ENCODE measurements at places on chromosomes 3 and 15.

DNA sequence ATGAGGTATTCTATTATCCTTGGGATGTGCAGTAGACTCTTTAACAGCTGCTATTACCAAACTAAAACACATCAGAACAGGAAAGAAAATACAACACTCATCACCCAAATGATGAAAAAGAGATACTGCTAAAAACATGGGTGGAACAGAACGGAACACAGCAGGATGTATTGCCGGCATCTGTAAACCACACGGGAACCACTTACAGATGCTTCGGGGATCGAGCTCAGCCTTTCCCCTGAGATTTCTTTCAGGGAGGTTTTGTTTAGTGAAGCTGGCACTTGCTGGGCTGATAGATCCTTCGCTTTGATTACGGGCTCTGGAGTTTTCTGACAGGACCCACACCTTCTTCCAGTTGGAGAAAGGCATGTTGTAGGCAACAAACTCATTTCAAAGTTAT is 182.3 kb upstream of the FAM3D start:
- DNase-seq: no peak

DNA sequence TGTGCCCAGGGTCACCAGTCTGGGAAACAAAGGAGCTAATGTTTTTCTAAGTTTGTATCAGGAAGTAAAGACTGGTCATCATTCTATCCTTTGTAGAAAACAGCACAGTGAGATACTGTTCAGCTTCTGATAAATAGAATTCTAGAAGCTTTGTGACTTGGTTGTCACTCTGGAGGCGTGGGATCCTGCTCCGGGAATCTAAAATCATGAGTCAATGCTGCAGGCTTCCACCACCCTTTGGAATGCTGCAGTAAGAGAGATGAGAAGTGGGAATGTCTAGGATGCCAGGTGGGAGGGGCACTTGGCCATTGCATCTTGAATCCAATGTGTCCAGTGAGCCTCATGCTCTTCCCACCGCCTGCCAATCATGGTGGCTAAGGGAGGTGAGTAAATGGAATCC is 40.9 kb downstream of the SAMMSON start:
- DNase-seq: no peak

- DNase-seq: no peak
Measured at GRCh38 chr3:193230610-193231009, 10.4 kb upstream of the PLAAT1 start.

DNA sequence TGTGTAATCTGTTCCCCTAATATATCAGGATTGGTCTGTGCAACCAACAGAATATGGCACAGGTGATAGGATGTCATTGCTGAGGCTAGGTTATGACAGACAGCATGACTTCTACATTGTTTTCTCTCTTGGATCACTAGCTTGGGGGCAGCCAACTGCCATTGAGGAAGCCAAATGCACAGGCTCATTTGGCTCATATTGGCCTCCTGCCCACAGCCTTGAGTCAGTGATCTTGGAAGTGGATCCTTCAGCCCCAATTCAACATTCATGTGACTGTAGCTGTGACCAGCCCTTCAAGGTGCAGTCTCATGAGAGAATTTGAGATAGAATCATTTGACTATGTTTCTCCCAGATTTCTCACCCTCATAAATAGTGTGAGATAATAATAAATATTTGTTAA is 675.6 kb downstream of the GRM7 start:
- no peak for DNase-seq

DNA sequence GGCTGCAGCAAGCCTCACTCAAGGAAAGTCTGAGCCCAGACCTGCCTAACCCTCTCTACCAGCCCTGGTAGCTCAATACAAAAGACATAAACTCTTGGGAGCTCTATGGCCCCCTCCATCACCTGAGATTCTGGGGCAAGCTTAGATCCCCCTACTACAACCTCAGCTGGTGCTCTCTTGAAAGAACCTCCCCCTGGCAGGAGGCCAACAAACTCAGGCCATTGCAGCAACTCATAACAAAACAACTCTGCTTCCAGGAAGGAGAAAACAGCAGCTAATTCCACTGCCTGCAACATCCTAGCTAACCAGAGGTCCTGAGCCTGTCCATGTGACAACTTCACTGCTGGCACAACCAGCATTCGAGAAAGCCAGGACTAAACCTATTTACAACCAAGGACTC is 169.2 kb downstream of the ROBO1 start:
- no peak for DNase-seq

GRCh38 chr3:25396686-25397085 is 31.4 kb upstream of the RARB start:
- no peak for DNase-seq

DNA sequence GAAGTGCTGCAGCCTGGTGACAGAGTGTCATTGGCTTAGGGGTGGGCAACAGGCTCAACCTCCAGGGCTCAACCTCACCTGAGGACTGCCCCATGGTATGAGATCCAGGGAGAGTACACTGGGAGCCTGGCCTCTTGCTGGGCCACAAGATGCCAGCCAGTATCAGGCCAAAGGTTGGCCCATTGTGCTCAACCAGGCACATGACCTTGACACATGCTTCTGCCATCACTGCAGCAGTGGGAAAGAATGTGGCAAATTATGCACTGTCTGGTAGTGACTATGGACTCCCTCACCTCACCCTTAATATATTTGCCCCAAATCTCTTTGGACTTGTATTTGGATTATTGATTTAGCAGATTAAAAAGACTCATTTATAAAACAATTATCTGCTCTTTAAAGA is 233.9 kb upstream of the GOLGA6L4 start:
- DNase-seq: no peak

DNA sequence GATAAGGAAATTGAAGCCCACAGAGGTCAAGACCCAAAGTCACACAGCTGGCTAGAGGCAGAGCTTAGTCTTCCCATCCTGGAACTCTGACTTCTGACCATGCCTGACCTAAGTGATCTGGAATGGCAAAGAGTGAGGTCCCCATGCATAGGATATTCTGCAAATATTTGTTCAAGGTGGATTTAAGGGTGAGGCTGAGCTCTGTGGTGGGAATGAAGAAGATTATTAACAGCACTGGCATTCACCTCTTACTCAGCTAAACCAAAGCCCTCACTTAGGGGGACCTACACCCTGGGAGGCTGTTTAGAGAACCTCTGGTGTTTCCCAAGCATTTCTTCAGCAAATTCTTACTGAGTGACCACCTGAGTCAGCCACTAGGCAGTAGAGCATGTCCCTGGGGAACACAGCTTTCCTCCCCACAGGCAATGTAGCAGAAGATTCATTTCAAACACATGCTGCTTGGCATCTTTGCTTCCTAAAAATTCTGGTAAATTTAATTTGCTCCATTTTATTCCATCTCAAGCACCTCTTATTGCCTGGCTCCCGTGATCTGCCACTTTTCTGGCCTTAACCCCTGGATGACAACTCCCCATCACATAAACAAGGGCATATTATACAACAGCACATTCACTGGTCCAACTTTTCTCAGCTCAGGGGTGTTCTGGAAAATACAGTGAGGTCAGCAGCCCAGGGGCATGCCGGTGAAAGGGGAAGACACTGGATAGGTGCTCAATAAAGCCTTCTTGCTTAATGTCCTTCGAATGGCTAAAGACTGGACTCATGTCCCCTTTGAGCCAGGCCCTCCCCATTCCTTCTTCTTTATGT is 176.0 kb downstream of the ABHD5 start:
- no peak for DNase-seq

GRCh38 chr15:91291673-91292072 is 191.6 kb downstream of the SV2B start:
- DNase-seq: no peak

DNA sequence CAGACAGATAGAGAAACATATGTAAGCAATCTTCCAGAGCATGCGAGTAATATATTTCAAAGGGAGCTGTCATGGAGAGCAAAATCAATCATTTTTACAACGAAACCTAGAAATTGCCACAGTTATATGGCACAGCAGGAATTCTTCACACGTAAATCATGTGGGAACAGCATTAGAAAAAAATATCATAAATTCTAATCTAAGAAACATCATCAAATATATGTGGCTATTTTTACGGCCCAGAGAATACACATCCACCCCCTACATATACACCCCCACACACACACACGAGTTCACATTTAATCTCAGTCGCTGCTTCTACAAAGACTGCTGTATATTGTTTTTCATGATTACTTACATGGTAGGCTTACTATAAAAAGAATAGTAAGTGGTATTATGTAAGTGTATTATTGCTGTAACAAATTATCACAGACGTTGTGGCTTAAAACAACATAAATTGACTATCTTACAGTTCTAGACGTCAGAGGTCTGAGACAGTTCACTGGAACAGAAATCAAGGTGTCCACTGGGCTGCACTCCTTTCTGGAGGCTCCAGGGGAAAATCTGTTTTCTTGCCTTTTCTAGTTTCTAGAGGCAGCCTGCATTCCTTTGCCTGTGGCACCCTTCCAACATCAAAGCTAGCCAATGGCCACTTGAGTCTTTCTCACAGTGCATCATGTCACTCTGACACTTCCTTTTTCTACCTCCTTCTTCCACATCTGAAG is 363.3 kb downstream of the ULK4 start:
- DNase-seq: no peak

- DNase-seq: no peak
Measured at GRCh38 chr3:101902041-101902440, 52.7 kb downstream of the NFKBIZ start.

DNA sequence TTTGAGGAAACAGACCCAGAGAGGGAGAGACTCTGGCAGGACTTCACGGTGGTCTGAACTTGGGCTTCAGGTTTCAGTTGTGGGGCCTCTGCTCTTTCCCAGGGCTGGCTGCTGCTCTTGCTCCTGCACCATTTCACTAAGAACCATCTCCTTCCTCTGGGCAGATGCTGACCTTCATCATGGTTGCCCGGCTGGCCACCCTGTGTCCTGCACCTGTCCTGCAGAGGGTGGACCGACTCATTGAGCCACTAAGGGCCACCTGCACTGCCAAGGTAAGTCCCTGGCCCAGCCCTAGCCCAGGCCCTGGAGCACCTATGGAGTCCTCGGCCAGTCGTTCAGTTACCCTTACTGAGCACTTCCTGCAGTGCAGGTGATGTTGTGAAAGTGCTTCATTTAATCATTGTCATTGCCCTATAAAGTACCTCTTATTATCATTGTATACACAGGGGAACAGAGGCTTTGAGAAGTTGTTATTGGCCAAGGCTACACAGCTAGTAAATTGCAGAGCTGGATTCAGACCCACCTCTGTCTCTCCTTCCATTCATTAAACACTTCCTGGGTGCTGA is 10.0 kb downstream of the RPL32 start:
- DNase-seq: no peak

DNA sequence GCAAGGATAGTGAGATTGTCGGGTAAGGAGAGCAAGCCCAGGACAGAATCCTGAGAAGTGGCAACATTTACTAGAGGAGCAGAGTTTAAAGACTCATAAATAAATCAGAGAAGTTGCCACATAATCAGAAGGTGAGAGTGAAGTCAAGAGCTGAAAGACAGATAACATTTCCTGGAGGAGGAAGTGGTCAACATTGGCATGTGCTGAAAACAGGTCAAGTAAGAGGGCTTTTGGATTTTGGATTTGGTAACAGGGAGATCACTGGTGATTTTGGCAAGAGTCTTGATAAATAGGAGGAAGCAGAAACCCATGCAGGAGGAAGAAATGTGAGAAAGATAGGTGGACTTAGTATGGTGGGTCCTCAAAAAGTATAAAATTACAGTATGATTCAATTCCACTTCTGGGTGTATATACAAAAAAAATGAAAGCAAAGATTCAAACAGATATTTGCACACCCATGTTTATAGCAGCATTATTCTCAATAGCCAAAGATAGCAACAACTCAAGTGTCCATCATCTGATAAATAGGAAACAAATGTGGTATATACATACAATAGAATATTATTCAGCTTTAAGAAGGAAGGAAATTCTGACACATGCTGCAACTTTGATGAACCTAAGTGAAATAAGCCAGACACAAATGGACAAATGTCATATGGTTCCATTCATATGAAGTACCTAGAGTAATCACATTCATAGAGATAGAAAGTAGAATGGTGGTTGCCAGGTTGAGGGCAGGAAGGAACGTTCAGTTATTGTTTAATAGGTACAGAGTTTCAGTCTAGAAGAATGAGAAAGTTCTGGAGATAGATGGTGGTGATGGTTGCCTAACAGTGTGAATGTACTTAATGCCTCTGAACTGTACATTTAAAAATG is 27.3 kb upstream of the MBNL1 start:
- DNase-seq: no peak

- DNase-seq: no peak
Measured at GRCh38 chr15:78207110-78207458, 27.3 kb downstream of the ACSBG1 start.

DNA sequence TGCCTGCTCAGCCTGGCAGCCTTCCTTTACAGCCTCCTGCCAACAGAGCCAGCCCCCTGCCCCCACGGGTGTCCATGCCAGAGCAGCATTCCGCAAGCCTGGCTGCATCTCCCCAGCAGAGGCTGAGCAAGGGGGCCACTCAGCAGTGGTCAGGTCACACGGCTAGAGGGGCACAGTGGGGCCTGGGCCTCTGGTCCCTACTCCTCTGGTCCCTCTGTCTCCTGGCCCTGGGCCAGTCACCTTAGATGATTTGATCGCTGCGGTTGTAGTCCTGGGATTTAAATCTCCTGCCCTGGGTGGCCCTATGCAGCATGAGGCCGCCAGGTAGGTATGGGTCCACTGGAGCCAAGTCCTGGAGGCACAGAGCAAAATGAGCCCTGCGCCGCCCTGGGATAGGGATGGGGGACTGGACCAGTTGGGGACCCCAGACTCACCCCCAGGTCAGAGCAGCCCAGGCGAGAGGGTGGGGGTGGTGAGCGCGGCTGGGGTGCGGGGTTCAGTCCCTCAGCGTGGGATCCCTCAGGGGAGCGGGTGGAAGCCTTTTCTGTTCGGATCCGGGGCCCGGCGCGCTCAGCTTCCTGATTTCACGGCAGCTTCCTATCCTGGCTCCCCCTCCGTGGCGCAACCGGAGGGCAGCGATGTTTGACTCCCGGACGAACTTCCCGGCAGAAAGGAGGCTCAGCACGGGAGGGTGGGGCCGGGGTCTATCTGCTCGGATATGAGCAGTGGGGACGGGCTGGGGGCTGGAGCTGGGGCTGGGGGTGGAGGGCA is at the start of gene ZBTB47:
ZBTB47 (plus strand) TSS at position 138 of the 771 bp plus-strand sequence. CDS start 4,659 bp downstream, outside the sequence.
- no peak for DNase-seq

DNA sequence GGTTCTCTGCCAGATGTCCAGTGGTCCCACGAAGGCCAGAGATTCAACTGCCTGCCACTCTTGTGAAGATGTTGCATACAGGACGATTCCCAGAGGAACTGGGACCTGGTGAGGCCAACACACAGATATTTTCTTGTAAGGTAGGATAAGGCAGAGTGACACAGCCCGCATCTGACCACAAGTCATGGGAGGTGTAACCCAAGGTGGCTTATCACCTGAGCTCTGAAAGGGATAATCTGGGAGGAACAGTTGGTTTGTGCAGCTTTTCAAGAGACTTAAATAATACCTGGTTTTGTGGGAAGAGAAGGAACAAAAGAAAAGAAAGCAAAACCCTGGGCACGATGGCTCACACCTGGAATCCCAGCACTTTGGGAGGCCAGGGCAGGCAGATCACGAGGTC is 39.8 kb upstream of the NR2F2 start:
- no peak for DNase-seq

GRCh38 chr15:69808756-69809155 is 289.0 kb downstream of the TLE3 start:
- DNase-seq: no peak

- no peak for DNase-seq
Measured at GRCh38 chr3:80086426-80086825, 318.6 kb upstream of the ROBO1 start.
